Cortex of kidney (tissue), 1 donor: ENCODE measurements at places on chromosomes 1 and 21.

DNA sequence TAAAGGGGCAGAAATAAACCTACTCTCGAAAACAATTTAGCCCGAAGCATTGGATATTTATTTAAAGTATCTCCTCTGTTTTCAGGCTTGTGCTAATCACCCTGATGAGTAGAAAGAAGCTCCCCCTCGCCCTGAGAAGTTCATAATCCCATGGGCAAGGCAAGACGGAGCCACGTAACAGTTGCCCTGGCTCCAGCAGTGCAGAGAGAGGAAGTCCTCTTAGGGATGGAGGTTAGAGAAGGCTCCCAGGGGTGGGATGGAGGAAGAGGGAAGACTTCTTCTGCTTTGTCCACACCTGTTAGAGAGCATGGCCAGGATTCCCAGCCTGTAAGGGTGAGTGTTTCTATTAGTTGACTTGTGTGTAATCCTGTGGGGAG is 3.4 kb upstream of the GPR25 start:
- DNase-seq, result no peak

DNA sequence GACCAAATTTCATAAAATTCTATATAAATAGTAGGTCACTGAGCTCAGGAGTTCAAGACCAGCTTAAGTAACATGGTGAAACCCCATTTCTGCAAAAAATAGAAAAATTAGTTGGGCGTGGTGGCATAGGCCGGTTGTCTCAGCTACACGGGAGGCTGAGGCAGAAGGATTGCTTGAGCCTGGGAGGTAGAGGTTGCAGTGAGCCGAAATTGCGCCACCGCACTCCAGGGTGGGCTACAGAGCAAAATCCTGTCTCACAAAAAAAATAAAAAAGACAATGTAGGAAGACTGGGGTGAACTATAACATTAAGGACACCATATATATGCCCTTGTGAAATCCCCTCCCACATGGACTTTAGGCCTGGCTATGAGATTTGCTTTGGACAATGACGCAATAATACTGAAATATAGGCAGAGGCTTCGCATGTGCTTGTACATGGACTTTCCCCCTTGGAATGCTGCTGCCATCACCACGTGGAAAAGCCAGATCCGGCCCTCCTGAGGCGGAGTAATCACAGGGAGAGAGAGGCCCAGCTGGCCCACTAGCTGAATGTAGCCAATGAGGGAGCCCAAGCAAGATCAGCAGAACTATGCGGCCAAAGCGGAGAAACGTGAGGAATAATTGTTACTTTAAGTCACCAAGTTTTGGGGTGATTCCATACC is 13.1 kb upstream of the USP1 start:
- no peak for DNase-seq

DNA sequence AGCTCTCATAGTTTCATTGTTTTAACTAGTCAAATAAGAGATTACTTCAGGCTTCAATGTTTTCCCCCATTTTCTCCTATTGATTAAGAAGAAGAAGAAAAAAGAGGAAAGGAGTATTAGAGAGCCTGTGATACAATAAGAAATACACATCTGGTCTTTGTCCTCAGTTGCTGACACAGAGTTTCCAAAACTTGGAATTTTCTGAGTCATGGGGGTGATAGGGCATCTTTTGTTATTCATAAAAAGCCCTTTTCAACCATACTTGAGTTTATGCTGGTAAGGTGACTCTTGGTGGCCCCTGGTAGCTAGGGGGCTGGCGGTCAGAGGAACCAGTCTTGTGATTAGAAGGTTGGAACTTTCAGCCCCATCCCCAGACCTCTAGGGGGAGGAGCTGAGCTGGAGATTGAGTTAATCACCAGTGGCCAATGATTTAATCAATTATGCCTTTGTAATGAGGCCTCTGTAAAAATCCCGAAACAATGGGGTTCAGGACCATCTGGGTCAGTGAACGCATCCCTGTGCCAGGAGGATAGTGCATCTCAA is 28.9 kb upstream of the KLF18 start:
- DNase-seq, result no peak

DNA sequence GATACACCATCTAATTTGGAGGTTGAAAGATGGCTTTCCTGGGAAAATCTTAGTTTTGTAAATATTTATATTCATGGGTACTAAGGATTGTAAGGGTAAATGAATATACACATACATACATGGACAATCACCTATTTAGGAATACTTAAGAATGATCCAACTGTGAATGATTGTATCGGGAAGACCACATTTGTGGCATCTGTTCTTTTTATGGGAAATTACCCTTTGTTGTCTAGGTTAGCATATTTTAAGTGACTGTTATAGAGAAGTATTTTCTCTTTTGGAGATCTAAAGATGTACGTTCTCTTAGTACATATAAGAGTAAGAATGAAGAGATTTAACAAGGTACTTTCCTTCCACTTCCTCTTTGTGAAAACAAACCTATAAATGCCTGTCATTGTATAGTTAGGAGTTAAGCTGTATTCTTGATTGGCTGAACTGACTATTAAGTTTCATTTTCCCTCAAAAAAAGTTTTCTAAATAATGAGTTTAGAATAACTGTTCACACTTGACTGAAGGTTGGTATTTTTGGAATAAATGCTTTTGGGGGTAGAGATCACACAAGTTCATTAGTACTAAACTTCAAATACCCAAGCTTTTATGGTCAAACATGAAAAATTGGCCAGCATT is 26.7 kb downstream of the SNX7 start:
- no peak for DNase-seq

- DNase-seq, result no peak
Measured at GRCh38 chr1:164559342-164560051, 513 bp downstream of the PBX1 start.

- DNase-seq, result no peak
Measured at GRCh38 chr1:211822677-211823407, 7.7 kb downstream of the LPGAT1 start.
